Activated CD8-positive, alpha-beta memory T cell treated with anti-CD3 and anti-CD28 coated beads, Interleukin-2, amount 10 ng/mL, durations not matched to agents 7 days and 5 days (primary cell): ENCODE measurements at places on chromosomes 5 and 9. TPM values are rescaled to one million over a fixed set of nuclear protein-coding genes. Genes with fewer than 3 reads are reported as not detected.

Gene BTNL9
- not detected for total RNA-seq

Gene FGF18
- total RNA-seq, result not detected

Gene SYK
- 0.28 TPM for total RNA-seq

Gene NMUR2
- not detected for total RNA-seq
